ENCODE measurements at places on chromosomes 12 and 14.
A peak's percentile ranks its signal among the peaks of the same experiment; 100 is the strongest.

GRCh38 chr12:81992461-81992860 is 233.3 kb upstream of the PPFIA2 start:
- DNase-seq = no peak

DNA sequence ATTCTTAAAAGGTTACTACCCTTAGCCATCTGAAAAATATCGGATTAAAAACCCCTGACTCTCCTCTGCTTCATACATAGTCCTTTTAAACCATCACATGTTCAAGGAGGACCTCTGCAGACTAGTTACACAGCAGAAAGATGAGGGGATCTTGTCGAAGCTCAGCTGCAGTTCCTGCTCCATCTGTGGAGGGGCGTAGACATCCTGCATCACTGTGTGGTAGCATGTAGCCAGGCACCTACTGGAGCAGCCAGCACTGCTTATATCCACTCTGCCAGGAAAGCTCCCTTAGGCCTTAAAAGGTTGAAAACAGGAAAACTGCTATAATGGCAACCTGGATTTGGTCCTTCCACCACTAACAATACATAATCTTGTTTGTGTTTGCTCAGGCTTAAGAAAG is 57.6 kb upstream of the STRN3 start:
- no peak for DNase-seq

DNA sequence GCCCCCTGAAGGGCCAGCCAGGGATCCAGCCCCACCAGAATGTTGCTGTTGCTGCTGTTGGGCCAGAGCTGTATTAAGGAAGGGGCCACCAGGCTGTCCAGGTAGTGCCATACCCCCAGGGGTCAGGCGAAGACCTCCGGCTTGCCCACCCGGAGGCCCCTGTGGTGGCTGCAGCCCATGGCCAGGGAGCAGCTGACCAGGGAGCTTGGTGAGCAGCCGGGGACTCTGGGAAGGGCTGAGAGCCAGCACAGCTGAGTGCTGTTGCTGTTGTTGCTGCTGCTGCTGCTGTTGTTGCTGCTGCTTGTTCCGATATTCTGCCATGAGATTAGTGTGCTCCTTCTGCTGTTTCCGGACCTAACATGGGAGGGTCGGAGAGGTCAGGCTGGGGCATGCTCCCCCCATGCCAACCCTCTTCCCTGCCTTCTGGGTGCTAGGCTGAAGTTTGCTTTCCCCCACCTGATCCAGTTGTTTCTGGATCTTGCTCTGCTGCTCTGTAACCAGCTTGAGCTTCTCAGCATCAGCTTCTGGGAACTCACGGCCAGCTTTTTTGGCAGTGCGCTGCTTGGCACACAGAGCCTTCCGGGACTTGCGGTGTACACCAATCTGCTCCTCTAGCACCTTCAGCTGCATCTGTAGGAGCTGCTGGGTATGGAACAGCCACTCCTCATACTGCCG is 15.2 kb upstream of the PRKAG1 start:
- DNase-seq = no peak

DNA sequence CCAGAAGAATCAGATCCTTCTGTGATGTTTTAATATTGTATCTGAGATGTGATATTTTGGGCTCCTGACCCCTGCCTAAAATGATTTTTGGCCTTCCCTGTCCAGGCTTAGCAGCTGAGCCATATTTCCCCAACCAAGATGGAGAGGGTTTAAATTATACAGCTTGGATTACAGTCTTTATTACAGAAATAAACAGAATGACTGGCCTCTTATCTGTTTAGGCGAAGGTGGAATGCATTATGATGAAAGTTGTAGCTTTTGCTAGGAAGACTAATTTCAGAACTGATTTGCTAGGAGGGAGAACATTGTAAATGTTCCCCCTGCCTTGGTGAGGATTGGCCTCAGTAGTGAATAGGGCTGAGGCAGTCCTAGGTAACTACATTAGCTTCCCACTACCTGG is 23.3 kb downstream of the BMAL2 start:
- no peak for DNase-seq

DNA sequence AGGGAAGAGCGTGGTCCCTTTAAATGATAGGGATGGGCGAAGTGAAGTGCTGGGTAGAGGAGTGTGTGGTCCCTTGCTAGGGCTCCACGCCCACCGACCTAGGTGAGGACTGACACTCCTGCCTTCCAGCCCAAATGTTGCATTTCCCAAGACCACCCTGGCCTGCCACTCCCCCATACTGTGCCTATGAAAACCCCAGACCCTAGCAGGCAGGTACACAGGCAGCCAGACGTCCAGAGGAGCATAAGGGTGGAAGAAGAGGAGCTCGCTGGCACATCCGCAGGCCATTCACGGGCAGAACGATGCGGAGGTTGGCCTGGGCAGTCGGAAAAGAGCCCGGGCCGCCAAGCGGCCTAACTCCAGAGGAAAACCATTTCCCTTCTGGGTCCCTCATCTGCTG is 817 bp upstream of the IPO8 start:
- DNase-seq = no peak

GRCh38 chr12:124927201-124928094 is 13.0 kb upstream of the UBC start:
- no peak for DNase-seq

DNA sequence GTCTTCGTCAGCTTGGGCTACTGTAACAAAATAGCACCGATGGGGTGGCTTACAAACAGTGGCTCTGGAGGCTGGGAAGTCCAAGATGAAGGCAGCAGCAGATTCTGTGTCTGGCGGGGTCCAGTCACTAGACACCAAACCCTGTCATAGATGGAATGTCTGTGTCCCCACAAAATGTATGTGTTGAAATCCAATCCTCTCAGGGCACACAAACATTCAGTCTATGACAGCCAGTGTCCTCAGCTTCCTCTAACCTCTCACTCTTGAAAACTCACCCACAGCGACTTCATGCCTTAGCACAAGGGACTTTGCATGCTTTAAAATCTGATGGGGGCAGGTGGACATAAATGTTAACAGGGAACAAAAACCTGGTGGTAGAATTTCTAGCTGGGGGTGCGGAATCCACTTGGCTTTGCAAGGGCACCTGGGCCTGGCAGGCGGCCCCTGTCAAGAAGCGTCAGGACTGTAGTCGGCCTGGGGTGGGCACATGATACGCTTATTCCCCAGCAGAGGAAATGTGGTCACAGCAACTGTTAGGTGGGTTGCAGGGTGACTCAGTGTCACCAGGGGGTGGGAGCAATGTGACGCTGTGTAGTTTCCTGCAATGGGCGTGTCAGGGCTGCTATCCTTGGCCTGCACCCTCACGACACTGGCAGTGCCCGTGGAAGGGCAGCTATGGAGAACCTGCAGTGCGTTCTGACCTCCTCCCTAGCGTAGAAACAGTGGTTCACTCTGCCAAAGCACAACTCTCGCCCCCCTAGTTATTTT is 17.7 kb downstream of the RIN3 start:
- no peak for DNase-seq

- DNase-seq = no peak
Measured at GRCh38 chr12:20476551-20476950, 108.2 kb downstream of the PDE3A start.

DNA sequence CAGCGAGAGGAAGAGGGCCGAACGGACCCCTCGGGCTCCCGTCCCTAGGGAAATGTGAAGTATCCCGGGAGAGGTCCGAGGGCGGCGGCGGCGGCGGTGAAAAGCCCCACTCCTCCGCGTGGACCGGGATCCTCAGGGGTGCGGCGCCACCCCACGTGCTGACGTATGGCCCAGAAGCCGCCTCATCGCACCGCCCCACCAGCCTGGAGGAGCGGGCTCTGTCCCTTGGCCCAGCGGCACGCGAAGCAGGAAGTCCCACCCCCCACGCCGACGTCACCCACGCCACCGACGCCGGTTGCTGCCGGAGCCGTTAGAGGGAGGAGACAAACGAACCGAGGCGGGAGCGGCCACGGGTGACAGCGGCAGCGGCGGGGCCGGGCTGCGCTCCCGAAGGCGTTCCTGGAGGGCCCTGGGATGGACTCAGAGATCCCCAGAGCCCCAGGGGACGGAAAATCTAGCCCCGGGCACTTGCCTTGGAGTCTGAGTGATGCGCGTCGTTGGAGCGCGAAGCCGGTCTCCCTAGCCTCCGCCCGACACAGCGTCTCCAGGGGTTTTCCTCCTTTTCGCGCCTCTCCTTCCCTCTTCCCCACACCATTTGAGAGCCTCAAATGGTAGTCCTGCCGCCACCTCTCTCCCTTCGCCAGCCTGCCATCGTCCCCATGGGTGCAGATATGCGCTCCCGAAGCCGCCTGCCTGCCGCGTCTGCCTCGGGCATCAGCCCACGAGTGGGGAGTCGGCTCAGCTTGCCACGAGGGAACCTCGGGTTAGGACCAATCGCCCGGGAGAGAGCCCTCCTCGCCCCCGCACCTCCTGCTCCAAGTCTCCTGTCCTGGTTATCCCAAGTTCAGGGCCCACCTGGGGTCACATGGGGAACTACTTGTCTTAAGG is at the start of gene CEP83:
TSS of gene CEP83 (minus strand) at position 140 of the 888 bp plus-strand sequence. CDS start 47,377 bp downstream, outside the sequence.
- DNase-seq = peak; percentile 84

DNA sequence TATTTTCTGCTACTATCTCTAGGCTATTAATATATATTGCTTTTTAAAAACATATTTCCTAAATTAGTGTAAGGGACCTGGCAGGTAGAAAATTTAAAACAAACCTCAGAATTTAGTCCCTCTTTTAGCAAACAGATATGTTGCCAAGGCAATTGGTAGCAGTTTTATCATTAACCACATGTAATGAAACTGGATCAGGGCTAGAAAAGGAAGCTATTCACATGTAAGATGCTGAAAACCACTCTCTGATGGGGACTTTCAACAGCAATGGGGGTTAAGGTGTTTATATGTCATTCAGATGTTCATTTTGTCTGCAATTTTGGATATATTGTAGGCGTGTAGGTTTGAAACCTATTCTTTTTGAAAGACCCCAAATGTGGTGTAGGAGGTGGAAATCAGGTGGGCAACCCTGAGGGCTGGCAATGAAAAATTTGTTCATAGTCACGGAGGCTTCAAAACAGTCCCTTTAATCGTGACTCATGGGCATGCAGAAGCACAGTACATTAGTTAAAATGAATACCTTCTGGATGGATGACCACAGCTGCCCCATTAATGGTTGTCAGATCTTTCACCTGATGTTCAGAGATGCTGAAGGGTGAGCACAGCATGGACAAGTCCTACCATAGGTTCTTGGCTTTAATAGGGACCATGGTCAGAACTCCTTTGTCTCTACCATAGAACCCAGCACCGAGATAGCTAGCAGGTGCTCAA is 5.9 kb upstream of the PKP2 start:
- no peak for DNase-seq

DNA sequence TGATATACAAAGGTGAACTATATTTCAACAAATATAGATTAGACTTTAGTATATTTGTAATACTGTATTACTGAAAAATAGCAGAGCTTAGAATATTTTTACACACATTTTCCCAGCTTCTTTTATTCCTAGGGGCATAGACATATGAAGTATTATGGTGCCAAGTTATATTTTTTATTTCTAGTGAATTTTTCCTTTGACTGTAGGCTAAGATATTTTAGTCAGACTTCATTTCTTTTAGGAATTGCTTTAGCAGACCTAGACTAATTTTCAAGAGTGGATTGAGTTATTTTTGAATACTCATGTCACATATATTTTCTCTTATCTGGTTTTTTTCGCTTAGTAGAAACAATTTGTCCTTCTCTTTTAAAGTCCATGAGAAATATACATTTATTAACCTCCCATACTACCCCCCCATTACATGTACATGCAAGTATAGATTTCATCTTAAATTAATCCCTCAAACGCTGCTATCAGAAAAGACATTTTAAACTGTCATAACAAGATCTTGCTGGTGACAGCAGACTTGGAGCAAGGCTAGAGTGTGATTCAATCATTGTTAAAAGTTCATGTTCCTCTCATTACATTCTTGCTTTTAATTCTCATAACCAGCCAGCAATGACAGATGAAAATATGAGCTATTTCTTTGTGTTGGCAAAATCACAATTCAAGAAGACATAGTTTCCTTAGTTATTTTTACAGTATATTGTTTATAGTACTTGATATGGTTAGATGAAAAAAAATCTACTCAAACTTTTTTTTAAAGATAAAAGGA is 456.1 kb downstream of the AEBP2 start:
- DNase-seq = no peak

DNA sequence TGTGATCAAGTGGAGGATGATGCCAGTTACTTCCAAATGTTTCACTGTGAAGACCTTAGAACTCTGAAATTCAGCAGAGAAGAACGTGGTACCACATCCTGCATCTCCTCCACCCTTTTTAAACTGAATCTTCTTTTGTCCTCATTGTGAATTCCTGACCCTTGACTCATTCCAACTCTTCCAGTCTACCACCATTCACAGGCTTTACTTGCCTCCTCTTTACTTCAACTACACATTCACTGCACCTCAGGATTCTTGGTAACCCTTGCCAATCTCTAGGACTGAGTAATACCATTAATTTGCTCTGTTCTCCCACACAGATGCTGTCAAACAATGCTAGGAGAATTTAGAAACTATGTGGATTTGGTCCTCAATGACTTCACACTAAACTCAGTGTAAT is 37.3 kb downstream of the PPP1R12A start:
- DNase-seq = no peak

GRCh38 chr14:77306416-77306815 is 14.3 kb downstream of the POMT2 start:
- no peak for DNase-seq

GRCh38 chr12:49121047-49121696 is 10.0 kb downstream of the TUBA1B start:
- DNase-seq = no peak

GRCh38 chr14:65344011-65344410 is 68.5 kb upstream of the FUT8 start:
- DNase-seq = no peak

- no peak for DNase-seq
Measured at GRCh38 chr12:62533755-62534107, 67.1 kb downstream of the MON2 start.

DNA sequence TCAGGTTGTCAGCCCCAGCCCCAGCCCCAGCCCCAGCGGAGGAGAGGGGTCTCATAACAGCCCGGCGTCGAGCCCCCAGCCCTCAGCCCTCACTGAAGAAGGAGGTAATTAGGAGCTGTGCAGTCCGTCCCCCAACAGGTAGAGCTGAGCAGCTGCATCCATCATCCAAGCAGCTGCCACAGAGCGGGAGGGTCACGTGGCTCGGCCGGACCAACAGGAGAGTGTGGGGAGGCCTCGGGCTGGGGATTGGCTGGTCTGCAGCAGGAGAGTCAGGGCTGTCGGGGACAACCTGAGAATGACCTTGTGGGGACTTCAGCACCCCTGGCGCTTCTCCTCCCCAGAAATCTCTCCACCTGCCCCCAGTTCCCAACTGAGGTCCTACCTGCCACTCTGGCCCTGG is 29.6 kb downstream of the SMUG1 start:
- peak; percentile 87 for DNase-seq

DNA sequence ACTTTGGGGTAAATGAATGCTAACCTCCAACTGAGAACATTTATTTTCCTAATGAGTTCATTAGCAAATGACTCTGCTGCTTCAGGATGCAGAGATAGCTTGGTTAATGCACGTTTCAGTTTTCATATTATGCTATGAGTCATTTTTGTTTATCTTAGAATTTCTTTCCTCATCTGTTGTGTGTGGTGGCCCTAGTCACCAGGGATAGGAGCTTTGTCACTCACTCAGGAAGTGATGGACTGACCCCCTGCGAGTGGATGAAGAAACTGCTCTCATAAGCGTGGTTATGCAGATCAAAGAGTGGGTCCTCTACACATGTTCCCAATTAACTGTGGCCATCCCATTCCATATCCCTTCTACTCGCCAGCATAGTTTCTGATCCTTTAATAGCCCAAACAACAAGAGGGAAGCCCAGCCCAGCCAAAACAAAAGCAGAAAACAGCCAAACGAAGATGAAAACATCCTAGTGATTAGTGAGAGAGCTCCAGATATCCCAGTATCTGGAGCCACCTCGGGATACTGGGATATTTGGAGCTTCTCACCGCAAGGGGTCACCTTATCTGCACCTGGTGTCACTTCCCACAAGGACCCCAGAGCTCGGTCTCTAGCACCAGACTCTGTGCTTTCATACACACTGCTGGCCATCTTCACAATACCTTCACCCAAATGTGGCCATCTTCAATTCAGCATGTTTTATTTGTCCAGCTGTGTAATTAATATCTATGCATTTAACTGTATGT is 8.6 kb downstream of the TC2N start:
- DNase-seq = no peak

Measured in NCI-H187 (cell line).